ENCODE measurements at places on chromosomes 12 and 14.

DNA sequence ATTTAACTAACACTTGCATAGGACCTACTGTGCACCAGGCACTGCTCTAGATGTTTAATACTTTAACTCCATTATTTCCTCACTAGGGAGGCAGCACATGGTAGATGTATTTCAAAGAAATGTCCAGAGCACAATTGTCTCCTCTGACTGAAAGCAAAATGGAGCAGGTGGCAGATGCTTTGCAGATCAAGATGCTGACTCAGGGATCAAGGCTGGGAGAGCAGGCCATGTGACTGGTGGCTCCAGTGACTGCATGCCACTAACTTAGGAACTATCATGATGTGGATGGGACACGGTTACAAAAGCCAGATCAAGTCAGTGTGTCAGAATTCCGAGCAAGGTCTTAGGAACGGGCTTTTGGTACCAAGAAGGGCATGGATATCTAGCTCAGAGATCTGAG, 28.2 kb downstream of the SERPINA11 start:
- DNase-seq, result no peak

DNA sequence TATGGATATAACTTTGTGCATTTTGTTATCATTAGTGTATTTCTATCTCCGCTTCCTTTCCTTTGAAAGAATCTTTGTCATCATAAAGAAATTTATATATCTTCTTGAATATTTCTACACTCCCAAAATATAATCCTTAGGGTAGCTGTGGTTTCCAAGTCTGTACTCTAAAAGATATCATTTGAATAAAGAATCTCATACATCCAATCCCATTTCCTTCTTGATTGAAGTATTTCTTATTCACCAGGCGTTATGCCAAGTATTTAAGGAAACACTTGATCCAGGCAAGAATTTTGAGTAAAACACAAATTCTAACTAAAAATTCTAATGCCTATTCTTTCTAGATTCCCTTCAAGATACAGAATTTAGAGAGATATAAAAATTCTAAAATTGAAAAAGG, 821.8 kb downstream of the GALC start:
- no peak for DNase-seq

DNA sequence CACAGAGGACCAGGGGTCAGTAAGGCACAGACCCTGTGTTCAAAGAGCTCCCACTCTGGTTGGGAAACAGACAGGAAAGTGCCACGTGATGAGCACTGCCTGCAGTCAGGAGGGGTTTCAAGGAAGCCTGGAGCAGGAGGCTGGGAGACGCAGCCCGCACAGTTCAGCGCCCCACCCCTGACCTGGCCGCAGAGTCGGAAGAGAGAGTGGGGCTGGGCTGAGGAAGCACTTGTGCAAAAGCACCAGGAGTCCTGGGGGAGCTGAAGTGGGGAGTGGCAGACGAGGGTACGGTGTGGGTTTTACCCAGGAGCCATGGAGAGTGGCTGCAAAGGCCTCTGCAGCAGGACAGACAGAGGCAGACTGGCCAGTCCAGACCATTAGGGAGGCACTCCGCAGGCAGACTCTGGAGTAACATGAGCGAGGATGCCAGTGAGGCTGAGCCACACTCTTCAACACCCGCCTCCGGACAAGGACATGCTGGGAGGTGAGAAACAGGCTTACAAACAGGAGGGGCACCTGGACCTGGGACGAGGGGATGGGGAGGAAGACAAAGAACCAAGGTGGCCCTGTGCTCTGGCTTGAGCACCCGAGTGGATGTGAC, 85.7 kb upstream of the GPR68 start:
- DNase-seq, result no peak

DNA sequence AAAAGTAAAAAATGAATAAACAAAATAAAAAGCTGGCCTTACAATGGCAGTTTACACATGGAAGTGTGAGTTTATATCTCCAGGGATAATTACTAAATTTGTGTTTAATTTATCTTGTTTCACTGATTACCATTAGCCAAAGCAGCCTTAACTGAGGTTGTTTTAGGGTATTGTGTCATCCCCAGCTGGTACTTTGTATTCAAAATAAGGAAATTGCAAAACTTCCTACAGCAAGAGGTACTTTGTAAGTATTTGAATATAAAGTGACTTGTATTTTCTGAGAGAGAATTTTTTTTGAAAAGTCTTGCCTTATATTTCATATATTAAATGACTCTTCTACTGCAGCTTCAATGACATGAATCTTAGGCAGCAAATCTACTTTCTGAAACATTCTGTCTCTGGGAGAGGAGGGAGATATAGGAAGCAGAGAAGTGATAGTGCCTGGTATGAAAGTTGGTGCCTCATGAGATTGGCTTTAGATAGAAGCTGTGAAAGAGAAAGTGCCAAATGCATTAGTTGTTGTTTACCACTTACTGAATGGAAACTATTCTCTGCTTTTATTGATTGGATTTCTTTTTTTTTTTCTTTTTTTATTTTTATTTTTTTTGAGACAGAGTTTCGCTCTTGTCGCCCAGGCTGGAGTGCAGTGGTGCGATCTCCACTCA, 6.7 kb downstream of the FNTB start:
- no peak for DNase-seq
